ENCODE measurements at places on chromosomes 5 and 9.

GRCh38 chr5:130102375-130102774 lies 198.1 kb downstream of the CHSY3 start:
- no peak for DNase-seq

DNA sequence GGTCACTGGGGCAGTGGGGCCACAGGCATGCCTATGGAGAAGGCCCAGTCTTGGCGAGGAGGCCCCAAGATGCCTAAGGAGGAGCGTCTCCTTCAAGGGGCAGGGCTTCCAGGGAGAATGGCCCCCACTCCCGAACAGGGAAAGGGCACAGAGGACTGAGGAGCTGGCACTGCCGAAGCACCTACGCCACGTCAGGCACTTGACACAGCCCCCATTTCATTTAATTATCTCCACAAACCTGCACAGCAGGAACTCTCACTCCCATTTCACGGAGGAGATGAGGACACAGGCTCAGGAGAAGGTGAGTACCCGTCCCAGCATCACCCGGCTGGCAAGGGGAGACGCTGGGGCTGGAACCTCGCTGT lies 26.0 kb downstream of the EGR1 start:
- DNase-seq: no peak

DNA sequence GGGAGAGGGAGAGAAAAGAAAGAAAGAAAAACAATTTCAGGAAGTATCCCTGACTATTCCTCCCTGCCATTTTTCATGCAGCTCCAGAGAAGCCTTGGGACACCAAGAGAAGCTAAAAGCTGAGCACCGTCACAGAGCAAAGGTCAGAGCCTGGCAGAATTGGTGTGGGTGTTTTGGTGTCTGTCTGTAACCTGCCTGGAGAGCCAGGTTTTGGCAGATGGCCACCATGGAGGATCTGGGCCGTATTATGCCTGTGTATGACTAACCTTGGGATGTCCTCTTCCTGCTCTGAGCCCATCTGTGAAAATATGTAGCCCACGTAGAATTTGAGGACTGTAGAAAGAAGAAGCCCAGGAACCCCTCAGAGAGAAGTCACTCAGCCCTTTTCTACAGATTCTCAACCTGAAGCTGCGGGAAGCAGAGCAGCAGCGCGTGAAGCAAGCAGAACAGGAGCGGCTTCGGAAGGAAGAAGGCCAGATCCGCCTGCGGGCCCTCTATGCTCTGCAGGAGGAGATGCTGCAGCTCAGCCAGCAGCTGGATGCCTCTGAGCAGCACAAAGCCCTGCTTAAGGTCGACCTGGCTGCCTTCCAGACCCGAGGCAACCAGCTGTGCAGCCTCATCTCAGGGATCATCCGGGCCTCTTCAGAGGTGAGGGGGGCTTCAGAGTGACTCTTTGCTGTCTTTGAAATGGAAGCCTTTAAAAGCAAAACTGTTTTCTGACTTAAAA lies 18.8 kb downstream of the GLE1 start:
- DNase-seq: no peak

GRCh38 chr9:137522746-137523455 lies 27.3 kb downstream of the PNPLA7 start:
- DNase-seq: no peak

- no peak for DNase-seq
These were observed 57.4 kb downstream of the NFIB start for GRCh38 chr9:14256588-14256987.

DNA sequence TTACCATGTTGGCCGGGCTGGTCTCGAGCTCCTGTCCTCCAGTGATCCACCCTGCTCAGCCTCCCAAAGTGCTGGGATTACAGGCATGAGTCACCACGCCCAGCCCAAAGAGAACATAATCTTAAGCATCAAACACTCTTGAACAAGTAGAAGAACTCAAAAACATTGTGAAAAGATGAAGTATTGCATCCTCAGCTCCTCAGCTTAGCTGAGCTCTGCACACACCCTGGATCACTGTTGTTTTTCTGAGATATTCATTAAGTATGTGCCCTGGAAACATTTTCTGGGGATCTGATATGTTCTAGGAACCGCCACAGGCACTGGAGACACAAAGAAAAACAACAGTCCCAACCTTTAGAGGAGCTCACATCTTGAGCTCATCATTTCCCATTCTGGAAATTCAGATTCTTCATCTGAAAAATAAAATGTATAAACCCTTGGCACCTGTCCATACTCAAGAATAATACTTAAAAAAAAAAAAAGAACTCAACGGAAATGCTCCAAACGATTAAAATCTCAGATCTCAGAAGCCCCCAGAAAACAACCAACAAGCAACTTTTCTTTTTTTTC lies 62.2 kb upstream of the ZNF462 start:
- no peak for DNase-seq

DNA sequence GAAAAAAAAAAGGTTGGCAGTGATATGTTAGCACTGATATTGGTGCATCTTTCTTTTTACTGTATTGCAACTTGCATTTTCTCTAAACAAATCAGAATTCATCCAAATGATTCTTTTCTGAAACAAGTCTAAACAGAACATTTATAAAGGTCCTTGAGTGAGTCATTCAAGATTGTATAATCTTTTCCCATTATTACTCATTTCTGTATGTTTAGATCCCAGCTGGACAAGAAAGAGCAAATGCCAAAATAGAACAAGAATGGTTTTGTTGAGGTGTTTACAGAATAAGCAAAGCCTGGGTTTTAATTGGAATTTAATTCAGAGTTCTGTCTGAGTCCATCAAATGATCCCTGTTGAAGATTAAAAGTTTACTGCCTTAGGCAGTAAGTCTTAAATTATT lies 112.3 kb downstream of the VCAN start:
- no peak for DNase-seq

DNA sequence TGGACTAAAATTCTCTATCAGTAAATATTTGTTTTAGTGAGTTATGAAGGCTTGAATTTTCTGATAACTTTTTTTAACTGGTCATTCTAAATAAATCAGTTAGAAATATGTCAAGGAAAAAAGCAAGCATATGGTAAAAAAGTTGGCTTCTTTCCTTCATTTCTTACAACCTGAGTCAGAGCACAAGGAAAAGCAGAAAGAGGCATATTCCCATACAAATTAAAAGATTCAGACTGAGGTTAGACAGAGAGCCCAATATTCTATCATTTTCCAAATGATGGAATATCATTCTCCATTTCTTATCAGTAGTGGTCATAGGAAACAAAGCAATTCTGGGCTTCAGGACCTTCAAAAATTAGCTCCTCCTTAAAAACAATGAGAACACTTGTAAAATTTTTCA lies 732.1 kb downstream of the MAT2B start:
- no peak for DNase-seq

- no peak for DNase-seq
These were observed 352.9 kb downstream of the GLIS3 start for GRCh38 chr9:3946840-3947587.

DNA sequence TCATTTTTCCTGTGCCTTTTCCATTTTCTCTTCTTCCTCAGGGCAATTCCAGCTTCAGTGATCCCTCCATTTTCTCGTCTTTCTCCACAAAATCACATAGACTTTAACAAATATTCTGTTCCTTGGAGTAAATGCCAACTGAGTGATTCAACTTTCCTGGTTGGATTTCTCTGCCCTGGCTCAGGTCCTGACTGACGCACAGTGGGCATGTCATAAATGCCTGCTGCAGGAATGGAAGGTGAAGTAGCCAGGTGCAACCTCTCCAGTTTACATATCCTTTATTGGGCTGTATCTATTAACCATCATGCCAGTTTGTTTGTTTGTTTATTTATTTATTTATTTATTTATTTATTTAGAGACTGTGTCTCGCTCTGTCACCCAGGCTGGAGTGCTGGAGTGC lies 95.1 kb downstream of the MEF2C start:
- DNase-seq: no peak

GRCh38 chr5:15643731-15644130 lies 143.8 kb downstream of the FBXL7 start:
- DNase-seq: no peak

GRCh38 chr9:91420501-91421127 lies 3.0 kb downstream of the NFIL3 start:
- no peak for DNase-seq

- DNase-seq: no peak
These were observed 247.4 kb downstream of the PRELID2 start for GRCh38 chr5:145587710-145588109.

GRCh38 chr9:2180704-2181103 lies 165.6 kb downstream of the SMARCA2 start:
- DNase-seq: no peak

DNA sequence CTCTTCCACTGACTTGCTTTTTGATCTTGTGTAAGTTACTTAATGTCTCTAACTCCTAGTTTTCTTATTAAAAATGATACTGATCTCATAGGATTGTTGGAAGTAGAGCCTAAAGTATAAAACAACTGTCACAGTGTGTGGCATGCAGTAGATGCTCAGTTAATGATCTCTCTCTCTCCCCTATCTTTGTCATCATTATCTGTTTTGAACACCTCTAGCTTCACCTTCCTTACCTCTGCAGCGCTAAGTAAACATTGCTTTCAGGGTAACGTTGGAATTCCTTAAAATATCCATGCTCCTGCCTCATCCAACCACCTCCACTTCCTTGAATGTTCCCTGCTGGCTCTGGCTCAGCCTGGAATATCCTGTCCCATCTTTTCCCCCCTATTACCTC lies 110.4 kb downstream of the RGS3 start:
- DNase-seq: no peak

DNA sequence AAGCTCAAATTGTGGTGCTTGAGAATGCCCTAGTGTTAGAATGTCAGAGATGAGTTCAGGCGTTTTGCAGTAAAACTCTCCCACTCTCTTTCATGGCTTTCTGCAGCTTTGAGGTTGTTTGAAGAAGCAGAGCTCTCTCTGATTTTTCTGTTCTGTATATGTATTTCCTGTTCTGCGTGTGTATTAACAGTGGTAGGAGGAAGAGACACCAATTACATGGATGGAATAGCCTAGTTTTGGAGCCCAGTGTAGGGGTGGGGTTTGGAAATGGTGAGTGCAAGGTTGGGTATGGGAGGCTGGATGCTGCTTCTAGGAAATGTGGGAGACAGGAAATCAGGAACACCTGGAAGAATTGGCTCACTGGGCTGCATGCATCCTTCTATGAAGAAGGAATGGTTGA lies 12.4 kb downstream of the LARP1 start:
- no peak for DNase-seq

DNA sequence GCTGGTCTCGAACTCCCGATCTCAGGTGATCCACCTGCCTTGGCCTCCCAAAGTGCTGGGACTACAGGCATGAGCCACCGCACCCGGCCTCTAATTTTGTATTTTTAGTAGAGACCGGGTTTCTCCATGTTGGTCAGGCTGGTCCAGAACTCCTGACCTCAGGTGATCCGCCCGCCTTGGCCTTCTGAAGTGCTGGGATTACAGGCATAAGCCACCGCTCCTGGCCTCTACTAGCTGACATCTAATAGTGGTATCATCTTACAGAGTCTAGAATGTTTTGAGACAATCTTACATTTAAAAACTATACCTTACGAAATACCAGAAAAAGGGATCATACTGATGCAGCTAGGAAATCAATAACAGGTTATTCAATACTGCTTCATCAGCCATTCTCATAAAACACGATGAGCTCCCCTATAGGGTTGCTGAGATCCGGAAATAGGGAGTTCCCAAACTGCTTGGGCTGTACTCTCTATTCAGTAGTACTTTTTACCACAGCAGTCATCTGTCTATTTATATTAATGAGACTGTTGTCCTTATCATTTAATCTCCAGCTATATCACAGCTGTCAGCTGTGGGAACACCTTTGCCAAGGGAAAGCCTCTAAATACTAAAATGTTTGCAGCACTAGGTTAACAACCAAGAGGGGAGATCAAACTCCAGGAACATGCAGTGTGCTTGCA lies 8.1 kb upstream of the UBE2D2 start:
- DNase-seq: no peak

GRCh38 chr5:142095035-142095434 lies 13.5 kb upstream of the NDFIP1 start:
- DNase-seq: no peak

GRCh38 chr9:114884787-114885452 lies 45.5 kb downstream of the TNFSF8 start:
- DNase-seq: no peak

All from NCI-H510A (cell line).